ENCODE measurements at places on chromosomes 6 and 20.

GRCh38 chr20:25987073-25987927, 290.6 kb upstream of the ZNF337 start:
- no peak for DNase-seq

- no peak for DNase-seq
Observed at GRCh38 chr20:63844511-63844991, 13.5 kb upstream of the ZBTB46 start.

DNA sequence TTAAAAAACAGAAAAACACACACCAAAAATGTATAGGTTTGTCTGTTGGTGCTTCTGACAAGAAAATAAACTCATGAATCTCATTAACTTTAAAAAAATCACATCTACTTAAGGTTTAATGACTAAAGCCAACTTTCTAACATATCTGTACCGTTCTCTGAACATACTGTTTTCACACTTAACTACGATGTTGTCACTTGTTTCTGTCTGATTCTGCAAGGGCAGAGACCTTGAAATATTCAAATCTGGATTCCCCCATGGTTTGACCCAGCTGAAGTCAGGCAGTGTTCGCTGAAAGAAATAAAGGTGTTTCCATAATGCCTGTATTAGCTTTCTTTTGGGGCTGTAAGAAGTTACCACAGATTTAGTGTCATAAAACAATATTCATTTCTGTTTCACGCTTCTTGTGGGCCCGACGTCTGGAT, 2.7 kb upstream of the ASXL1 start:
- DNase-seq = no peak

- no peak for DNase-seq
Observed at GRCh38 chr6:6508643-6509042, 79.9 kb upstream of the LY86 start.

- peak; percentile 13 for DNase-seq
Observed at GRCh38 chr6:136846046-136846445, 23.7 kb downstream of the PEX7 start.

GRCh38 chr6:90294614-90294988, 2.0 kb downstream of the BACH2 start:
- DNase-seq = no peak

DNA sequence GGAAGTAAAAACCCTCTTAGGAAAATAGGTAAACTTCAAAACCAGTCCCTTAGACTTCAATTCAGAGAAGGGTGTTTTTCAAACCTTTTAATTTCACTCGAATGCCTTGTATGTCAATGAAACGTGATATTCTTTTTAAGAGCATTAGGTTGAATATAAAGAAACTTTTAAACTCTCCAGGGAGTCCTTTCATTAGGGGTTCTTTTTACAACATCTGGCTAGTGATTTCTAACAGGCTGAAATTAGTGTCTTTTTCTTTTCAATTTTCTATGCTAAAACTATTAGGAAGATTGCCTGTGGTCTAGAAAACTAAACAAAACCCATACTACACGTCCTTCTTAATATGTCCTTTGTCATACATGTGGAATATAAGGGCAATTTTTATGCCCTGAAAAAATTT, 569.7 kb upstream of the CITED2 start:
- DNase-seq = peak; percentile 65

DNA sequence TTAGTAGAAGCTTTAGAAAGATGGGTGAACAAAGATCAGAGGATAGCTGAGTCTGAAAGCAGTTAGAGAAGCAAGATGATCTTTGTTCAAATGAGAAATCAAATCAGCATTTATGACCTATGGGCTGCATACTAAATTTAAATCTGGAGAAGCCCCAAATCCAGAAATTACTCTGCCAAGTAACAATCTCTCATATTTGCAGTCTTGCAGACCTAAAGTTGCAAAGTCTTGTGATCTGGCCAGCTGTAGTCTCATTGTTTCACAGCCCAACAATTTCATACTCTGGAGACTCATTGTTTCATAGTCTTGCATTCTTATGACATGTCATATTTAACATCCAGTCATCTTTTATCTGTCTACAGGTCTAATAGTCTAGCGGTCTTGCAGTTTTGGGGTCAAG, 364.9 kb upstream of the RSPO3 start:
- no peak for DNase-seq

GRCh38 chr6:158589366-158589765, 29.5 kb downstream of the TMEM181 start:
- DNase-seq = no peak

Data from NCI-H1436 treated with DMSO at 0.1 percent for 48 hours (cell line).